Caco-2 (cell line): ENCODE measurements at places on chromosomes 1 and 21. TPM values are rescaled to one million over a fixed set of nuclear protein-coding genes. Genes with fewer than 3 reads are reported as not detected.

- peak; percentile 44 for DNase-seq
Measured at GRCh38 chr21:17667256-17667655, 54.6 kb upstream of the BTG3 start.

- DNase-seq = no peak
Measured at GRCh38 chr1:66349242-66349641, 184.7 kb upstream of the SGIP1 start.

- no peak for DNase-seq
Measured at GRCh38 chr1:204278251-204278650, 64.5 kb upstream of the GOLT1A start.

- no peak for DNase-seq
Measured at GRCh38 chr1:93703643-93704042, 22.0 kb upstream of the BCAR3 start.

- DNase-seq = no peak
Measured at GRCh38 chr1:182410138-182410537, 9.7 kb upstream of the TEDDM1 start.

The C1orf56 gene
- 4.8 and 6.7 TPM in 2 replicates for total RNA-seq

The EFNA1 gene
- total RNA-seq = 42.5 and 47.9 TPM in 2 replicates
